Panc1 (cell line): ENCODE measurements at places on chromosomes 11 and 22.
A peak's percentile ranks its signal among the peaks of the same experiment; 100 is the strongest.

GRCh38 chr22:22228421-22228820, 16.2 kb upstream of the VPREB1 start:
- DNase-seq, result no peak

DNA sequence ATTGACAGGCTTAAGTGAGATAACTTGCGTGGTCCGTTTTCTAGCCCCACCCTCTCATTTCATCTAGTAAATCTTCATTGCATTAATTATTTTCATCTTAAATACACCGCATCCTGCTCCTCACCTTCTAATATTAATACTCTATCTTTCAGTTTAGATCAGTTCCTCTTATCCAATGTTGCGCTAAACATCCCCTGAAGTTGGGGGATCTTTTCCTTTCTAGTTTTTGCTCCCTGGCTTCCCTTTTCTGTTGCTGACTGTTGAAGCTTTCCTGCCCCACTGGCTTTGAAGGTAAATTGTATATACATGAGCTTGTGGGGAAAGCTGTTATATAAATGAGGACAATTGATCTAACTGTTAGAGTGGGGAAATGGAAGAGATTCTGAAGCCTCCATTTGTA, 7.2 kb downstream of the CAT start:
- DNase-seq, result no peak

DNA sequence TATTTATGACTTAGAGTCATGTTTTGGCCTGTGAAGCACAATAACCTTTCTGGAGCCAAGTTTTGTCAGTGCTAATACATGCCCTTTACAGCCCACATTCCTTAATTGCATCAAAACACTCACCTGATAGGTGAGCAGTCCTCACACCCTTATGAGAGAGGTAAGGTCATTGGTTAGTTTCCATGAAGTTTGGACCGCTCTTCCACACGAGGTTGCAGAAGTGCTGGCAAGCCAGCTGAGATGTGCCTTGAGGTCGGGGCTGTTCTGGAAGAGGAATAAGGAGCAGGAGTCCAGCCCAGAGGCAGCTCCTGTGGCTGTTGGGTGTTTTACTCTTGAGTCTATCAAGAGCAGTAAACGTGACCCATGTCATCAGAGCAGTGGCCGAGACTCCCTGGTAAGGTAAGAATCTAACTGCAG, 76.3 kb downstream of the CYB5R2 start:
- no peak for DNase-seq

- DNase-seq, result peak; percentile 48
These were observed 2.5 kb upstream of the SEPTIN3 start for GRCh38 chr22:41966607-41967240.

GRCh38 chr22:47042861-47043496, 280.5 kb downstream of the TBC1D22A start:
- no peak for DNase-seq

- DNase-seq, result no peak
These were observed 10.8 kb downstream of the YPEL4 start for GRCh38 chr11:57638811-57639320.

DNA sequence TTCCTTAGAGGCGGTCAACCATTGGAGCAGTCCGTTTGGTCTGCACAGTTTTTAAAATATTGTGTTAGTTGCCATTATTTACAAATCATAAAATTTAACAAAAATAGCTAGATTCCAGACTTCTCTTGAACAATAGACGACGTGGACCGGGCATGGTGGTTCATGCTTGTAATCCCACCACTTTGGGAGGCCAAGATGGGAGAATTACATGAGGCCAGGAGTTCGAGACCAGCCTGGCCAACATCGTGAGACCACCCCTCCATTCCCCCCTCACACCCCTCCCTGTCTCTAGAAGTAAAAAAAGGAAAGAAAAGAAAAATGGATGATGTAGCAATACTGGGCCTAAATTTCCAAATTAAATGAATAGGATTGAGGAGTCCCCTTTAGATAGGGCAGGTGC, 965 bp downstream of the SLC37A2 start:
- DNase-seq, result no peak

DNA sequence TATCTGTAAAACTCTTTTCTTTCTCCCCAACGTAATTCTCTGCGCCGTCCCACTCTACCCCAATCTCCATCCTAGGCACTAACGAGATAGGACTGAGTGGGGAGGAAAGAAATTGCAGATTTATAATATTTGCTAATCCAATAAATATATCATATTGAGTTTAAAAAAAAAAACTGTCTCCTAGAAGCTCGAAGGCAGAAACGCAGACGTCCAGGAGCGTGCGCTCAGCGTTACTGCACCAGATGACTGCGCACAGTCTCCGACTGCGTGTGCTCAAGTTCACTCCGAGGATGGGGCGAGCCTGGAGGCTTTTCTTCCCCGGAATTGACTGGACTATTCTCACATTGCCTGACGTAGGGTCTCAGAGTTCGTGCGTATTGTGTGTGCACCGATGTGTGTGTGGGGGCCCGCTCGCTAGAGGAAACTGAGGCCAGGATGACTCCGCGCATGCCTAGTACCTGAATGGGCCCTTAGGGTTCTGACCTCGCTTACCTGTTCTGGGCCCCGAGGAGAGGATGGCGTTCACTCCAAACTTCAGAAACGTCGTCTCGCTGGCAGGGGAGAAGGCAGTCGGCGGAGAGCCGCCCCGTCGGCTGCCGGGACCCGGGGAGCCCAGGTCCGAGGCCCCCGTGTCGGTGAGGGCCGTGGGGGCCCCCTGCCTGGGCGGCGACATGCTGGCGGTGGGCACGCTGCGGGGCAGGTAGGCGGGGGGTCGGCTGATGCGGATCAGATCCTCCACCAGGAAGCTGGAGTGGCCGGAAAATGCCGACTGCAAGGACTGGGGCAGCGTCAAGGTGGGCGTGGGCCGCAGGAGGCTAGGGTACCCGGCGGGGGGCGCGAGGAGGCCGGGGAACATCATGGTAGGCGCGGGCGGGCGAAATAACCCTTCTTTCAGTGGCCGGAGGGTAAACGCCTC, 551 bp downstream of the DBX1 start:
- no peak for DNase-seq

GRCh38 chr11:80424012-80424695, 983.3 kb upstream of the TENM4 start:
- DNase-seq, result no peak

DNA sequence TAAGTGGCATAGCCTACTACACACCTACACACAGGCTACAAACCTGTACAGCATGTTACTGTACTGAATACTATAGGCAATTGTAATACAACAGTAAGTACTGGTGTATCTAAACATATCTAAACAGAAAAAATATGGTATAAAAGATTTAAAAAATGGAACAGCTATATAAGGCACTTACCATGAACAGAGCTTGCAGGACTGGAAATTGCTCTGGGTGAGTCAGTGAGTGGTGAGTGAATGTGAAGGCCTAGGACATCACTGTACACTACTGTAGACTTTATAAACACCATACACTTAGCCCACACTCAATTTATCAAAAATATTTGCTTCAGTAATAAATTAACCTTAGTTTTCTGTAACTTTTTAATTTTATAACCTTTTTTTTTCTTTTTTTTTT, 24.7 kb downstream of the PAMR1 start:
- no peak for DNase-seq

DNA sequence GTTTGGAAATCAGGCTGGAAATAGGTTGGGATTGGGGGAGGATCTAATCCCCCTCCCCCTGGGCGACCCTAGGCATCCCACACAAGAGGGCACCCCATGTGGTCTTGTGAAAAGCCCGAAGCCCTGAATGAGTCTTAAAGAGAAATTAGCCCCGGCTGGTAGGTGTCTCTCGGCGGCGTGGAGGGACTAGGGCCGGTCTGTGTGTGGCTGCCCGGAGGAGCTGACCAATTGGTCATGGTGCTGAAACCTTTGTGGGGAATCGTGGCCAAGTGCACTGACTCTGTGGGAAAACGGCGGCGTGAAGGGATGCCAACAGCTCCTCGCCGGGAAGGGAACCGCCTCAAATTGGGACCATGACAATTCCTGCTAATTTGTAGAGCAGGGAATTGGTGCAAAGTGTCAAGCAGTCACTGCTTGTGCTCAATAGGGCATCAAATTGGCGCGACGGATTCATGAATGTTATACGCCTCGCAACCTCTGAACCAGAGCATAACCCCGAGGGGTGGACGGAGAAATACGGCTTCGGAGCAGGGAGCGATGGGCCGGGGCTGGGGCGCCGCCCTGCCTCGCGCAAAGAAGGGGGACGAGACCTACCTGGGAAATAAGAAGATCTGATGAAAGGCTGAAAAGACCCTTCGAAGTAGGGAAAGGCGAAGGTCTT, 1.5 kb downstream of the DBX1 start:
- no peak for DNase-seq

DNA sequence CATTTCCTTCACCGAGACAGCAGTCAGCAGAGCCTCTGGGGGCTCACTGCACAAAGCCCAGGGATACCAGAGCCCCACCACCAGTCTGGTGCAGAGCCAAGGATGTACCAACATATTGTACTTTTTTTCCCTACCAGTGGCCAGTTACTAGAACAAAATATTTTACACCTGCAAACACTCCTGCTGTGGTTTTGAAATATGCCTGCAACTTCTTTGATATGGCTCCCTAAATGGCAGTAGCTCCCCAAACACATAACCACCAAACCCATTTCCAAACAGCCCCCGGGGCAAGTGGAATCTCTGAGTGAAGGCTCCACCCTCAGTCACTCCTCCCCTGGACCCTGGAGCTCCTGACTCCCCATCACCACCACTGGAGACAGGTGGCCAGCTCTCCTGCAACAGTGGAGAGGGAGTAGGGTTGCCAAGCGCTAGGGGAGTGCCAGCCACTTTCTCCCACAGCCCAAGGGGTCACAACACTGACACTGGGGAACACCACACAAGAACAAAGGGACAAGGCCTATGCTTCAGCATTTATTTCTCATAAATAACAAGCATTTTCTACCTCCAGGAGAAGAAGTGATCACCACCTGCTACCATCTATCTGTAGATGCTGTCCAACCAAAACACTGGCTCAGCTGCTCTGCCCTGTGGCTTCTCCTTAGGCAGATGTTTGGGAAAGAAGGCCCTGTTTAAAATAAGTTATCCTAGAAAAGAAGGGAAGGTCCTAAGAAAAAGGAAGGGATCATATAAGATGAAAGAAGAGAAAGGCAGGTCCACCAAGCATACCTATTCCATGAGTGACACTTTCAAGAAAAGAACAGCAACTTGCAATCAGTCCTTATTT, 15.1 kb downstream of the DGCR2 start:
- no peak for DNase-seq

GRCh38 chr11:125241104-125241503, 76.6 kb downstream of the PKNOX2 start:
- no peak for DNase-seq

DNA sequence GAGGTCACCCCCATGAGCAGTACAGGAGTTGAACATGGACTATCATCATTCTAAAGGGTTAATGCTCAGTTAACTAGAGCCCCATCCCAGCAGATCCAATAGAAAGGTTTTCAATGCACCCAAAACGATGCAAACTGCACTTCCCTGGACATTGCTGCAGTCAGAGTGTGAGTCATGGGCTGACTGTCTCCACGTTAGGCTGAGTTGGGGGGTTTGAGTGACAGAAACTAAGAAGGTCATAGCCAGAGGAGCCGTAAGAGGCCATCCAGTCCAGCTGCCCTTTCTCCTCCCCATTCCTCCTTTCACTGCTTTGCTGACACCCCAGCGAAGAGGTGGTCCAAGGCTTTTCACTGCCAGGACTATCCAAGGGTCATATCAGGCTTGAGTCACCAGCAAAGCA, 10.5 kb upstream of the OR2AT4 start:
- DNase-seq, result no peak

DNA sequence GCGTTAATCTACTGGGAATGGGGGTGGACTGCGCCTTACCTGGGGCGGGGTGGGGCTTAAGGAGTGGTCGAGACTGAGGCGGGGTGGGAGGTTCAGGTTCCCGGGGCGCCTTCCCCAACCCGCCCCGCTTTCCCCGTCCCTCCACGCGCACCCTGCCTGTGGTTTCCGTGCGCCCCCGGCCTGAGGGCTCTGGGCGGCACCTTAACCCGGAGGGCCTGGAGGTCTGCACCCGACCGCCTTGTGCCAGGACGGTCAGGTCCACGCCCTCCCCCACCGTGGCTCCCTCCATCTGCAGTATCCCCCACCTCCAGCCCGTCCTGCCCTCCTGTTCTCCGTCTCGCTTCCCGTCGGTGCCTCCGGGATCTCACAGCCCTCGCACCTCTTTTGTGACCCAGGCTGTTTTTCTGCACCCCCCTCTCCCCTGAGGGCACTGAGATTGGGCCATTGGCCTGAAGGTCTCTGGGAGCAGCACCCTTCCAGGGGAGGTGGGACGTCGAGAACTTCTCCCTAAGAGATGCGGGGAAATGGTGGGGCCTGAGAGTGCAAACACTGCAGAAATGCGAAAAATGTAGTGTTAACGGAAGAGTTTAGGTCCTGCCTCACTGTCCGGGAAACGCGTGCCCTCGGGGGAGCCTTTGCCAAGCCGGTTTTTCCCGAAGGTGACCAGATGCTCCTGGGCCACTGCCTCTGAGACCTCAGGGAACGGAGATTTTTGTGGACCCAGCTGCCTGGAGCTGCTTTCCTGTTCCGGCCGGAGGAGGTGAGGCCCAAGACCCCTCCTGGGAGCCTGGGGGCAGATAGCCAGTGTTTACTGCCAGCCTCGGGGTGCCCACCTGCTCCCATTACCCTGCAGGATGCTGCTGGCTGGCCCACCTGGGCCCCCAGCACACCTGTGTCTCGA, 1.2 kb upstream of the ASCL2 start:
- no peak for DNase-seq

GRCh38 chr22:26002456-26002855, 166.8 kb upstream of the SEZ6L start:
- no peak for DNase-seq

DNA sequence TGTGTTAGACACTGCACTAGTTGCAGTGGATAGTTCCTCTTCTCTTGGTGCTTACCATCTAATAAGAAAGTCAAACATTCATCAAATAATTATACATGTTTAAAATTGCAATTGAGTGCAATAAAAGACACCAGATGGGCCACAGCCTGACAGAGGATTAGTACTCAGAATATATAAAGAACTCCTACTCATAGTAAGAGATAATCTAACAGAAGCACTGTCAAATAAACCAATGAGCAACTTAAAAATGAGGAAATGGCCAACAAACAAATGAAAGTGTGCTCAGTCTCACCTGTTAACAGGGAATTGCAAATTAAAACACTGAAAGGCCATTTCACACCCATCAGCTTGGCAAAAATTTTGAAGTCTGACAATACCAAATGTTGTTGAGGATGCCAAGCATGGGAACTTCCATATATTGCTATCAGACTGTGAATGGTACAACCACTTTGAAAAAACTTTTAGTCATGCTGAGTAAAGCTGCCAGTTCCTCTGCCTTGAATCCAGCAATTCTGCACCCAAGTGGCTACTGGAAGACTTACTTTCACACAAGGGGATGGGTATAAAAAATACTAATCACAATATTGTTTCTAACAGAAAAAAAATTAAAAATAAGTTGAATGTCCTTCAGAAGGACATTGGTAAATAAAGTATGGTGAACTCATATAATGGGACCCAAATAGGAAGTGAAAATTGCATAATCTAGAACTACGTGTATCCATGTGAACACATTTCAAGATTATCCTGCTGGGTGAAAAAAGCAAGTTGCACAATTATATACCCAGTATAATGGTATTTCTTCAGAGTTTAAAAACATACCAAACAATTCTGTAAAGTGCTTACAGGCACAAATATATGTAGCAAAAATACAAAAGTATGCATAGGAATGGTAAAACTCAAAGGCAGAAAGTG, 41.4 kb upstream of the CREB3L1 start:
- DNase-seq, result no peak
